ENCODE measurements at places on chromosomes 12 and 14. TPM values are rescaled to one million over a fixed set of nuclear protein-coding genes. Genes with fewer than 3 reads are reported as not detected.

DNA sequence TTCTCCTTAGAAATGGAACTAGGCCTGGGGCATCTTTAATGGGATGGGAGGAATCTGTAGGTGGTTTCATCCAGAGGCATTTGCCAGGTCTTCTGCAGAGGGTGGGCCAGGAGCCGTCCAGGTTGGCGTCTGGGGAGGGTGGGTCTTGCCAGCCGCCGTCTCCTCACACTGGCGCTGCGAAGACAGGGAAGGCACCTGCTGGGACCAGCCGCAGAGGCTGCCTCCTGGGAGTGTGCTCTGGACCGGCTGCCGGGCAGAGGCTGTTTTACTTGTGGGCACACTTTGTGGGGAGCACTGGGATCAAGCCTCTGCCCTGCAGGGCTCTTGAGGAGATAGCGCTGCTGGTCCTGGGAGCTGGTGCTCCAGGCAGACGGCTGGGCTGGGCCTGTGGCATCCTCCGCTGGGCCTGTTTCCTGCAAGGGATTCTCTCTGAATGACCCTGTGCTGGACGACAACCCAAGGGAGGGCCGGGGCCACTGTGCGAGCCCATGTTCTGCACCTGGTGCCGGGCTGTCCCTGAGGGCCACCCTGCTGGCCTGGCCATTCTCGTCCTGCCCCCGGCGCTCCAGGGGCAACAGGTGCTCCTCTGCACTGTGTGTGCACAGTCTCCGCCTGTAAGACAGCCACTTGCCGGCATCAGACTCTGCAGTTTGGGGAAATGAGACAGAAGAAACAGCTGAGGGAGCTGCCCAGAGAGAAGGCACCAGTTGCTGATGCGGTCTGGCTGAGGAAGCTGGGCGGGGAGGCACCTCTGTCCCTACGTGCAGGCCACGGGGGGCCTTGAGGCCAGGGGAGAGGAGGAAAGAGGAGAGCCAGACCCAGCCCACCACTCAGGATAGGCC, 10.0 kb upstream of the TEX22 start:
- H3K27me3 ChIP-seq, result no peaks in the 10 kb centered on the region
- H3K27ac ChIP-seq, result no peak overlapping the region
- no peak for DNase-seq
- no peaks in the 10 kb centered on the region for H3K4me1 ChIP-seq
- no peak overlapping the region for H3K4me3 ChIP-seq

GRCh38 chr12:108565976-108566375, 3.6 kb downstream of the ISCU start:
- peaks cover 32% of the 10 kb centered on the region for H3K36me3 ChIP-seq
- no peaks in the 10 kb centered on the region for H3K27me3 ChIP-seq
- H3K27ac ChIP-seq, result peak overlapping the region; percentile 58
- H3K4me1 ChIP-seq, result peaks cover 44% of the 10 kb centered on the region
- no peak overlapping the region for H3K4me3 ChIP-seq
- DNase-seq, result no peak

GRCh38 chr14:100899884-100900771, 3.4 kb downstream of the RTL1 start:
- H3K27ac ChIP-seq, result no peak overlapping the region
- H3K4me3 ChIP-seq, result no peak overlapping the region
- H3K4me1 ChIP-seq, result no peaks in the 10 kb centered on the region
- H3K27me3 ChIP-seq, result peaks cover 39% of the 10 kb centered on the region
- no peaks in the 10 kb centered on the region for H3K36me3 ChIP-seq

DNA sequence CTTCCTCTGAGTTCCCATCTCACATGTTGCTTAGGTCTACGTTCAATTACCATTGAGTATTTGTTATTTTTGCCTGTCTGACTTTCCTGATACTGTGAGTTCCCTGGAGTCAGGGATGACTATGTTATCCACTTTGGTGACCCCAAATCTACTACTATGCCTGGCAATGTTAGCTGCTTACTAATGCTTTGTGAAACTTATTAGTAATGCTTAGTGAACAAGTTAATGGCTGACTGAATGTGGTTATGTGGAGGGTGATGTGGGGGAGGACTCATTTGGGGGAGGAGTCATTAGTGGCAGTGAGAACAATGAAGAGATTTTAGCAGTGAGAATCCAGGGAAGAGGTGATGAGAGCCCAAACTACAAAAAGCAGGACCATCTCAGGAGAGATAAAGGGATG, 121.6 kb downstream of the KTN1 start:
- no peaks in the 10 kb centered on the region for H3K27me3 ChIP-seq
- peaks cover 4% of the 10 kb centered on the region for H3K36me3 ChIP-seq
- DNase-seq, result no peak
- no peaks in the 10 kb centered on the region for H3K4me1 ChIP-seq
- no peak overlapping the region for H3K4me3 ChIP-seq
- H3K27ac ChIP-seq, result no peak overlapping the region

GRCh38 chr12:32688786-32689185, 9.7 kb downstream of the DNM1L start:
- no peak overlapping the region for H3K4me3 ChIP-seq
- no peaks in the 10 kb centered on the region for H3K27me3 ChIP-seq
- H3K27ac ChIP-seq, result no peak overlapping the region
- DNase-seq, result no peak
- H3K36me3 ChIP-seq, result no peaks in the 10 kb centered on the region

- no peaks in the 10 kb centered on the region for H3K27me3 ChIP-seq
- H3K27ac ChIP-seq, result no peak overlapping the region
- no peaks in the 10 kb centered on the region for H3K4me1 ChIP-seq
- no peak overlapping the region for H3K4me3 ChIP-seq
- DNase-seq, result no peak
- H3K36me3 ChIP-seq, result no peaks in the 10 kb centered on the region
Observed at GRCh38 chr14:37262649-37263048, 64.9 kb downstream of the MIPOL1 start.

GRCh38 chr14:42228611-42229010, 621.9 kb downstream of the LRFN5 start:
- H3K4me3 ChIP-seq, result no peak overlapping the region
- no peaks in the 10 kb centered on the region for H3K27me3 ChIP-seq
- H3K36me3 ChIP-seq, result no peaks in the 10 kb centered on the region
- no peak for DNase-seq
- no peak overlapping the region for H3K27ac ChIP-seq
- H3K4me1 ChIP-seq, result no peaks in the 10 kb centered on the region

- H3K4me1 ChIP-seq, result peaks cover 32% of the 10 kb centered on the region
- H3K27me3 ChIP-seq, result no peaks in the 10 kb centered on the region
- peak overlapping the region; percentile 25 for H3K4me3 ChIP-seq
Observed at GRCh38 chr14:105058521-105059034, 6.7 kb downstream of the GPR132 start.

- no peak for DNase-seq
- peaks cover 28% of the 10 kb centered on the region for H3K27me3 ChIP-seq
- no peaks in the 10 kb centered on the region for H3K4me1 ChIP-seq
- H3K27ac ChIP-seq, result no peak overlapping the region
- H3K36me3 ChIP-seq, result no peaks in the 10 kb centered on the region
- no peak overlapping the region for H3K4me3 ChIP-seq
Observed at GRCh38 chr14:66165337-66165736, 320.8 kb upstream of the CCDC196 start.

GRCh38 chr14:28375295-28375694, 391.3 kb upstream of the FOXG1 start:
- H3K36me3 ChIP-seq, result no peaks in the 10 kb centered on the region
- H3K4me3 ChIP-seq, result no peak overlapping the region
- H3K27ac ChIP-seq, result no peak overlapping the region
- no peaks in the 10 kb centered on the region for H3K27me3 ChIP-seq
- no peak for DNase-seq

- no peak for DNase-seq
- no peak overlapping the region for H3K27ac ChIP-seq
- H3K27me3 ChIP-seq, result peaks cover 6% of the 10 kb centered on the region
- H3K4me3 ChIP-seq, result no peak overlapping the region
Observed at GRCh38 chr12:90163975-90164374, 455.3 kb upstream of the ATP2B1 start.

- no peak for DNase-seq
- peaks cover 28% of the 10 kb centered on the region for H3K4me1 ChIP-seq
- H3K36me3 ChIP-seq, result no peaks in the 10 kb centered on the region
- peak overlapping the region; percentile 18 for H3K4me3 ChIP-seq
- H3K27me3 ChIP-seq, result no peaks in the 10 kb centered on the region
- H3K27ac ChIP-seq, result peak overlapping the region; percentile 58
Observed at GRCh38 chr12:113230315-113231234, 9.3 kb downstream of the TPCN1 start.

DNA sequence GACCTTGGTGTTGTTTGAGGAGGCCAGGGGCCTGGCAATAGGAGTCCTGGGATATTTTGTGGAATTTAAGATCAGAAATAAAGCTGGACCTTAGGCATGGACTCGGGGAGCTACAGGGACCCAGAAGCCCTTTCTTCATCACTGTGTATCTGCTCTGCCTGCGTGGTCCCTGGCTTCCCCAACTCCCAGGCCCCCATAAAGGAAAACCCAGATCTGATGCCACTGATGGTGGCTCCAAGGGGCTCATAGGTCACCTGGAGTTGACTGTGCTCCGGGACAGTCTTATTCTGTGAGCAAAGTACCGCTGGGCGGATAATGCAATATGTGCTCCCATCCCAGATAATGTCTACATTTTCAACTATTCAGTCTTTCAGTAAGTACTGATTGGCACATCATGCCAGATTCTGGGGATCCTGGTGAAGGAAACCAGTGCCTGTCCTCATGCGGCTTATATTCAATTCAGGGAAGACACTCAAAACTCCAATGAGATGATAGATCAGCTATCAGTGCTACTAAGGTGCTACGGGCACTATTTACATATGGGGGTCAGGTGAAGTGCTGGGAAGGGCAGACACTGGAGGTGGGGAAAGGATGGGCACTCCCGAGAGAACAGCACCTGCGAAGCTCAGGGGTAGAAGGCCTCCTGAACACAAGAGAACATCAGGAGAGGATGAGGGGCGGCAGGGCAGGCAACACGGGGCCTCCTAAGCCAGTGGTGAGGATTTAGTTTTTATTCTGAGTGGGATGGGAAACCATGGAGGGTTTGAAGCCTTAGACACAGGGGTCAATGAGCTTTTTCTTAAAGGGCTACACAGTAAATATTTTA, 5.5 kb upstream of the SELPLG start:
- H3K36me3 ChIP-seq, result no peaks in the 10 kb centered on the region
- H3K27me3 ChIP-seq, result no peaks in the 10 kb centered on the region
- H3K4me1 ChIP-seq, result peaks cover 21% of the 10 kb centered on the region
- no peak for DNase-seq
- peak overlapping the region; percentile 36 for H3K27ac ChIP-seq
- H3K4me3 ChIP-seq, result no peak overlapping the region

DNA sequence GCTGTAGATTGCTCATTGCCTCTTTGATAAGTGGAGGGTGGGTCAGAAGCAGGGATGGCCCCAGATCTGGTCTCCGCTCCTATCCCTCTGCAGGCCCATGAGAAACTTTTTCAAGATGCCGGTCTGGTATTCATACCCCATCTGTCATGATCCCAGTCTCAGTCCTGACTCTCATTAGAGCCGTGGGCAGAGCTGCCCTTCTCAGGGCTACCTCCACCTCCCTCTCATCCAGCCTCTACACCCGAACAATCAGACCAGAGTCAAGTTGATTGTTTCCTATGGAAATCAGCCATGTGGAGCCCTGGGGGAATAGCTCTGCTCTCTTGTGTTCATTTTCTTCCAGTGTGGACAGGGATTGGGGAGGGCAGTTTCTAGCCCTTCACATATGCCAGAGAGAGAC, 45.8 kb downstream of the NEUROD4 start:
- DNase-seq, result no peak
- H3K4me3 ChIP-seq, result no peak overlapping the region

- no peaks in the 10 kb centered on the region for H3K4me1 ChIP-seq
- no peak for DNase-seq
- H3K36me3 ChIP-seq, result peaks cover 15% of the 10 kb centered on the region
- no peak overlapping the region for H3K27ac ChIP-seq
Observed at GRCh38 chr12:106428384-106428783, 70.8 kb downstream of the POLR3B start.

DNA sequence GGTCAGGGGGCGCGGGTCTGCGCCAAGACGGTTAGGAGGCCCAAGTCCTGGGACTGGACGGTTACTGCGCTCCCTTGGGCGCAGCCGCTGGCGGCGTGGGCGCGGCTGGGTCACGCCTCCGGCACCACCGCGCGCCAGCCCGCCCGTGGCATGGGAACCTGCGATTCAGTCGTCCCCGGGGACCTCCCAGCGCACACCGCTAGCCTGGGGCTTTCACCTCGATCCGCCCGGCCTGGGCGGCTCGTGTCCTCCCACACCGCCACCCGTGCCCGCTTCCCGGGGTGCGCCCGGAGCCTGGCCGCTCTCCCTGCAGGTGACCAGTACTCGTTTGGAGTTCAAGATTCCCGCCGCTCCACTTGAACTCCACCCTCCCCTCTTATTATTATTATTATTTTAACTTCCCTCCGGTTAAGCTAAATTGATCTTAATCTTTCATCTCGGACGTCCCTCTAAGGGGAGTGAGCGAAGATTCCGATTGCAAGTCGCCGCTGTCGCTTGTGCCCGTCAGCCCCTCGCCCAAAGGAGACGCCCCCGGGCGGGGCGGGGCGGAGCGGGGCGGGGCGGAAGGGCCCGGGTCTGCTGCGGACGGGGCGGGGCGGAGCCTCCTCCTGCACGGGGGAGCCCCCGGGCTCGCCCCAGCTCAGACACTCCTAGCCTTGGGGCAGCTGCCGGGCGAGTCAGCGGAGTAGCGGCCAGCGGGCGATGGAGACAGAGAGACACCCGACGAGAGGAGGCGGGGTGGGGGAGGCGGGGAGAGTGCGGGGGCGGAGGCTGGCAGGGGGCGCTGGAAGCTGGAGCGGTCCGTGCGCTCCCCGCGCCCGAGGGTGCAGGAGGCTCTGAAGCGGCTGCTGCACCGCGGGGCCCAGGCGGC, at the start of gene KCNMB4:
KCNMB4 (plus strand) TSS at position 643 of the 871 bp plus-strand sequence. CDS start 445 bp downstream, outside the sequence.
- peaks cover 14% of the 10 kb centered on the region for H3K4me1 ChIP-seq
- H3K27ac ChIP-seq, result no peak within 1 kb of the TSS
- H3K4me3 ChIP-seq, result peak within 1 kb of the TSS; percentile 91
- peaks cover 28% of the 10 kb centered on the region for H3K27me3 ChIP-seq

GRCh38 chr12:112190231-112191025, 65.1 kb downstream of the TRAFD1 start:
- H3K4me1 ChIP-seq, result no peaks in the 10 kb centered on the region
- no peak overlapping the region for H3K27ac ChIP-seq
- no peak overlapping the region for H3K4me3 ChIP-seq

DNA sequence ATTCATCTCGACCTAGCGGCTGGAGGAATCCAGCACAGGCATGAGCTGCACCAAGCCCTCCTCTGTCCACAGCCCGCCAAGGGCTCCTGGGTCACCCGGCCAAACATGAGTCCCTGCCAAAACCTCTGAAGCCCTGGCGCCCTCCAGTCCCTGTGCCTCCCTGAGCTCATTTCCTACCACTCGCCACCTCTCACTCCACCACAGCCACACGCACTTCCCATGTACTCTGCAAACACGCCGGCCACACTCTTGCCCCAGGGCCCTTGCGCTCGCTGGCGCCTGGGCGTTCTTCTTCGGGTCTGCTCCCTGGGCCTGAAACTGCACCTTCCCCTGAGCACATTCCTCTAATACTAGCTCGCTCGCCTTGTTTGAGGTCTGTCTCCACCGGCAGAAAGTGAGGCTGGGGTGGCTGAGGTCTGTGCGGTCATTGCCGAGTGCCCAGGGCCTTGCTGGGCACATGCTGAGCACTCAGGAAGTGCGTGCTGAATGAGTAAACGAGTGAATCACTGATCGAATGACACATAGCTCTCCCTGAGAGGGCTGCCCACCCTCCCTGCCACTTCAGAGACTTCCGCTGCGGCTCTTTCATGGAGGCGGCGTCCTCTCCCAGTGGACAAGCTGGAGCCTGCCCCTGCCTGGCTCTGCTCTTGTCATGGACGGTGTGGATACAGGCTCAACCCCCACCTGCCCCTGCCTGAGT, 33.7 kb upstream of the DLK1 start:
- DNase-seq, result no peak
- peak overlapping the region; percentile 3 for H3K27ac ChIP-seq
- H3K36me3 ChIP-seq, result no peaks in the 10 kb centered on the region
- H3K27me3 ChIP-seq, result peaks cover 8% of the 10 kb centered on the region
- H3K4me1 ChIP-seq, result no peaks in the 10 kb centered on the region

Gene USP44
- total RNA-seq, result 1.8 TPM

Gene LYZ
- total RNA-seq, result 0.36 TPM

All from natural killer cell treated with Interleukin-12 subunit alpha and Interleukin-12 subunit beta and Interleukin-15 and Interleukin-18, amount 100 ng/mL, for 72 hours (primary cell).